Type B pancreatic cell (in vitro differentiated cells): ENCODE measurements at places on chromosomes 5 and 9.

DNA sequence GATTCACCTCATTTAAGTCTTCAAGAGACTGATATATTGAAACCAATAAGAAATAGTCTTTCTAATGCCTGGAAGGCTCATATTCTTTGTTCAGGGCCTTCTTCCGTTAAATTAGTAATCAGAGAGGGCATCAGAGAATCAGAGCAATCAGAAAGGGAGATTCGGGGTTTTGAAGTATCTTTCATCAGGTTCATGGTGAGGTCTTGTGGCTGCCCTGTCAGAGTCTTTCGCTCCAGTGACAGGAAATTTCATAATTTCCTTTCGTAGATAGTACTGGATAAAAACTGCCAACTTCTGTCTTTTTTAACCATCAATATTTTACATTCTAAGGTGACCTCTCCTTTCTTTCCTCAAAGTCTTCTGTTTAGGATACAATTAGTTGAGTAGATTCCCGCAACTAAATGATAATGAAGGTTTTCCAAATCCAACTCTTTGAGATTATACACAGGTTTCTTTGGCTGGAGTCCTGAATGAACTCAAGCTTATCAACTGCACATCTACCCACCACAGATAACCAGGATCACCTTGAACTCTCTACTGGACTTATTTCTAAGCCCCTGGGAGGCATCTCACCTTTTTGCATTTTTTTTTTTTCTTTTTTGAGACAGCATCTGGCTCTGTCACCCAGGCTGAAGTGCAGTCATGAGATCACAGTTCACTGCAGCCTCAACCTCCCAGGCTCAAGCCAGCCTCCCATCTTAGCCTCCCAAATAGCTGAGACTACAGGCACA lies 5.5 kb downstream of the IL31RA start:
- DNase-seq = no peak

GRCh38 chr5:17872204-17872603 lies 237.9 kb downstream of the TAF11L14 start:
- DNase-seq = no peak

GRCh38 chr9:95090023-95090791 lies 227.3 kb downstream of the FANCC start:
- DNase-seq = no peak

DNA sequence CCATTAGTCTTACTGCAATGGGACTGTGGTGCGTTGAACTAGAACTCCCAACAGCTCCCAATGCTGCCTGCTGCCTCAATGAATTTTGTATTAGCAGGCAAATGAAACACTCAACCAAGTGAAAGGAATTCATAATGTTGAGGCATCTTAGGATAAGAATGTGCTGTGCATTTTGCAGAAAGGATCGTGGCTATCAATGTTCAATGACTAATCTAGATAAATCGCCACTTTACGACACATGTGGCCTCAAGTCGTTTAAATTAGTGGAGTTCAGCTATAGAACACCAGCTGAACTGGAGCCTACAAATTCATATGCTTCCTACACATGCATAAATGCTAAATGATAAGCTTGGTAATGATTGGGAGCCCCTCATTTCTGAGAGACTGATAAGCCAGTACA lies 318.4 kb downstream of the PSAT1 start:
- DNase-seq = no peak
